ENCODE measurements at places on chromosomes 12 and 14.
A peak's percentile ranks its signal among the peaks of the same experiment; 100 is the strongest.

GRCh38 chr12:130482448-130482847 lies 144.8 kb downstream of the PIWIL1 start:
- DNase-seq = peak; percentile 60

GRCh38 chr12:65574867-65575266 lies 249.4 kb upstream of the HMGA2 start:
- no peak for DNase-seq

- no peak for DNase-seq
Measured at GRCh38 chr14:99648027-99648784, 3.3 kb downstream of the HHIPL1 start.

GRCh38 chr14:91292491-91292890 lies 48.0 kb upstream of the GPR68 start:
- DNase-seq = no peak

DNA sequence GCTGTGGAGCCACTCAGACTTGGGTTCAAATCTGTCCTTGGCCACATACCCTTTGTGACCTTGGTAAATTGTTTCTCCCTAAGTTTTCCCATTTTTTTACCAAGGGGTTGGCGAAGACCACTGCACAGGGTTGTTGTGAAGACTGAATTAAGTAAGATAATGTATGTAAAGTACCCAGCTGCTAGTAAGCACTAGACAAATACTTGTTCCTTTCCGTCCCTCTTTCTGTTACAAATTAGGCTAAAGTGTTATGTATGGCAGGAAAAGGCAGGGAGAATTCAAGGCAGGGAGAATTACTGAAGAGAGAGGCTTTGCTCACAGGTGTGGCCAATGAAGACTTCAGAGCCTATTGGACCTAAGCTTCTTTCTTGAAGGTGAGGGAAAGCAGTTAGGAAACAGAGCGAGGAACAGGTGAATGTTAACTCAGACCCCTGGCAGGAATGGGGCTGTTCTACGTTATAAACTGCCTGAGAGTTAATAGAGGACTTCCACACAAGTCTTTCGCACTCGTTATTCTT lies 25.9 kb downstream of the ABHD12B start:
- no peak for DNase-seq

GRCh38 chr14:99630202-99630601 lies 14.7 kb upstream of the HHIPL1 start:
- no peak for DNase-seq

DNA sequence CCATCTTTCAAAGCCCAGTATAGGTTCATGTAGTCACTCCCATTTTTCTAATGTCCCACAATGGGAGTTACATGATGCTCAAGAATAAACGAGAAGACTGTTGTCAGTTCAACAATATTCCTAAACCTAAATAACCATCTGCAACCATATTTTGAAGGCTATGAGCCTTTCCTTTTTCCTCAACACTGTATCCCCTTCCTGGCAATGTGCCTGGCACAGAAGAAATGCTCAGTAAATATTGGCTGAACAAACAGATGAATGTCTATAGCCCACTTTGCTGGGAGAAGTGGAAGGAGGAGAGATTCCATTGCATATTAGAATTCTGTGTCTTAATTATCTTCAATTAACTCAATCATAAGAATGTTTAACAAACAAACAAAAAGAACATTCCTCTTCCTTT lies 6.1 kb downstream of the ARMH4 start:
- no peak for DNase-seq

GRCh38 chr12:111937429-111937828 lies 75.5 kb downstream of the TMEM116 start:
- no peak for DNase-seq

All from NCI-H345 (cell line).